ENCODE measurements at places on chromosomes 16 and 17. TPM values are rescaled to one million over a fixed set of nuclear protein-coding genes. Genes with fewer than 3 reads are reported as not detected.

Gene MKS1
- total RNA-seq = 13.8 TPM

Gene CMTM2
- not detected for total RNA-seq

Gene HSF5
- total RNA-seq = 0.07 TPM

Gene CACNA1H
- 2.1 TPM for total RNA-seq

Gene P2RX5
- 1.5 TPM for total RNA-seq

Gene SLFN12L
- 1.0 TPM for total RNA-seq

Gene FOXN1
- not detected for total RNA-seq

Gene GHDC
- 23.0 TPM for total RNA-seq

Gene MT3
- 3.6 TPM for total RNA-seq

Gene TUBB3
- 8.0 TPM for total RNA-seq

Gene TP53TG3F
- total RNA-seq = not detected

GRCh38 chr16:56609463-56609921 is 1.1 kb downstream of the MT2A start:
- no peaks in the 10 kb centered on the region for H3K27me3 ChIP-seq
- H3K36me3 ChIP-seq = no peaks in the 10 kb centered on the region
- peak overlapping the region; percentile 54 for H3K4me3 ChIP-seq
- H3K27ac ChIP-seq = peak overlapping the region; percentile 88
- peak; percentile 92 for DNase-seq
- peaks cover 11% of the 10 kb centered on the region for H3K4me1 ChIP-seq

DNA sequence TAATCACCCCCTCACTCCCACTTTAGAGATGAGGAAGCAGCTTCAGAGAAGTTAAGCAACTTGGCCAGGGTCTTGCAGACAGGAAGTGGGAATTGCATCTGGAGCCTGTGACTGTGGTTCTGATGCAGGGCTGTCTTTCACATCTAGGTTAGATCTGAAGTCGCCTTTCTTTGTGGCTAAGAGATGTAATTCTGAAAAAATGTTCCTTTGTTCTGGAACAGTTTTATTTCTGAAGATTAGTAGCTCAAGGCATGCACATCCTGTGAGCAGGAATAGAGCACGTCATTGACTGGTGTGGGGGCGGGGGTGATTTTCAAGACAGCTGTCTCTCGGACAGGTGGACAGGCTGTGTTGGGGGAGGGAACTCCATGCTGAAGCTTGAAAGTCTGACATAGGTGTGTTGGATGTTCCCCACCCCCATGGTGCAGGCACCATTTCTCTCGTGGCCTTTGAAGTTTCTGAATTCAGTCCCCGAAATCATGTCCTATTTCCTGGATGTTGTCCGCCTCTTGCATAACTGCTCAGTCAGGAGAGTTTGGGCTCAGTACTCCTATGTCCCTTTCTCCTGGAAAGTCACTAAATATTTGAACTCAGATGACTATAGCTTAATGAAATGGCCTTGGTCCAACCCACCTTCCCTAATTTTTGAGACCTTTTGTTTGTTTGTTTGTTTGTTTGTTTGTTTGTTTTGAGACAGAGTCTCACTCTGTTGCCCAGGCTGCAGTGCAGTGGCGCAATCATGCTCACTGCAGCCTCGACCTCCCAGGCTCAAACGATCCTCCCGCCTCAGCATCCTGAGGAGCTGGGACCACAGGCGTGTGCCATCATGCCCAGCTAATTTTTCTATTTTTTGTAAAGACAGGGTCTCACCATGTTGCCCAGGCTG is 21.0 kb upstream of the HERPUD1 start:
- no peaks in the 10 kb centered on the region for H3K4me1 ChIP-seq
- no peak overlapping the region for H3K27ac ChIP-seq
- no peaks in the 10 kb centered on the region for H3K27me3 ChIP-seq

- no peak for DNase-seq
- H3K4me3 ChIP-seq = no peak overlapping the region
- H3K4me1 ChIP-seq = no peaks in the 10 kb centered on the region
- no peak overlapping the region for H3K27ac ChIP-seq
- no peaks in the 10 kb centered on the region for H3K27me3 ChIP-seq
These were observed 38.4 kb upstream of the FOXF1 start for GRCh38 chr16:86471896-86472295.

DNA sequence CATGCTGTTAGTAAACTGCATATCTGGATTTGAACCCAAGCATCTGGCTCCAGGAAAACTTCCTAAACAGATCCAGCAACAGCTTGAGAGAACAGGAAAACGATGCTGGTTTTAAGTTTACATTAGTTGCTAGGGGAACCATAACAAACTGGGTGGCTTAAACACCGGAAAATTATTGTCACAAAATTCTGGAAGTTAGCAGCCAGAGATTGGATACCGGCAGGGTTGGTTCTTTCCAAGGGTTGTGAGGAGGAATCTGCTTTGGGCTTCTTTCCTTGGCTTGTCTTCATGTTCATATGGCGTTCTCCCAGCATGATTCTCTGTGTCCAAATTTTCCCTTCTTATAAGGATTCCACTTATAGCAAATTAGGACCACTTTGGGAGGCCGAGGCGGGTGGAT is 276.9 kb upstream of the TOM1L1 start:
- no peaks in the 10 kb centered on the region for H3K27me3 ChIP-seq
- H3K4me1 ChIP-seq = no peaks in the 10 kb centered on the region
- no peak overlapping the region for H3K4me3 ChIP-seq
- no peak for DNase-seq

- no peak overlapping the region for H3K27ac ChIP-seq
- no peaks in the 10 kb centered on the region for H3K27me3 ChIP-seq
- H3K4me3 ChIP-seq = no peak overlapping the region
- no peaks in the 10 kb centered on the region for H3K36me3 ChIP-seq
- no peaks in the 10 kb centered on the region for H3K4me1 ChIP-seq
These were observed 65.0 kb downstream of the CEP95 start for GRCh38 chr17:64571746-64572145.

- no peaks in the 10 kb centered on the region for H3K27me3 ChIP-seq
- no peak for DNase-seq
- H3K27ac ChIP-seq = no peak overlapping the region
- H3K4me1 ChIP-seq = no peaks in the 10 kb centered on the region
- no peak overlapping the region for H3K4me3 ChIP-seq
These were observed 11.1 kb downstream of the PTRH2 start for GRCh38 chr17:59695945-59696681.

- peak; percentile 78 for DNase-seq
- H3K36me3 ChIP-seq = no peaks in the 10 kb centered on the region
- H3K27me3 ChIP-seq = no peaks in the 10 kb centered on the region
- no peak overlapping the region for H3K27ac ChIP-seq
- H3K4me1 ChIP-seq = no peaks in the 10 kb centered on the region
- peak overlapping the region; percentile 56 for H3K4me3 ChIP-seq
These were observed 741 bp downstream of the PLK1 start for GRCh38 chr16:23679274-23679985.

GRCh38 chr17:10879190-10879836 is 41.4 kb upstream of the PIRT start:
- H3K4me3 ChIP-seq = no peak overlapping the region
- H3K27me3 ChIP-seq = no peaks in the 10 kb centered on the region
- H3K27ac ChIP-seq = no peak overlapping the region
- no peaks in the 10 kb centered on the region for H3K36me3 ChIP-seq
- no peaks in the 10 kb centered on the region for H3K4me1 ChIP-seq
- DNase-seq = peak; percentile 45

DNA sequence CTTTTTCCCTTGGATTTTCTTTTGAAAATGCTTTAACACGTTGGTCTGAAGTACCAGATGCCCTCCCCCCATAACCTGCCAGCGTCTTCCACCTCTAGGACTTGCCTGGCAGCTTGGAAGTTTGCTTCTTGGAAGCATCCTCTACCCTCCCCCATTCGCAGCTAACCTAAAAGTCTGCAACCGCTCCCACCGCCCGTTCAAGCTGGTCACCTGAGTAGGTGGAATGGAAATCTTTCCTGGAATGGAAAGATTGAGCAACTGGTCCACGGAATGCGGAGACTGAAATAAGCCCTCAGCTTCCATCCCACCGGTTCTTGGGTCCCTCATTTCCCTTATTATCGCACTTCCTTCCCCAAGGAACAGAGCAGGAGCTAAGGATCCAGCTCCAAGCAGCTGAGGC is 31.4 kb downstream of the HS3ST3B1 start:
- no peaks in the 10 kb centered on the region for H3K4me1 ChIP-seq
- H3K36me3 ChIP-seq = no peaks in the 10 kb centered on the region
- no peak for DNase-seq
- H3K27me3 ChIP-seq = no peaks in the 10 kb centered on the region
- H3K4me3 ChIP-seq = no peak overlapping the region

DNA sequence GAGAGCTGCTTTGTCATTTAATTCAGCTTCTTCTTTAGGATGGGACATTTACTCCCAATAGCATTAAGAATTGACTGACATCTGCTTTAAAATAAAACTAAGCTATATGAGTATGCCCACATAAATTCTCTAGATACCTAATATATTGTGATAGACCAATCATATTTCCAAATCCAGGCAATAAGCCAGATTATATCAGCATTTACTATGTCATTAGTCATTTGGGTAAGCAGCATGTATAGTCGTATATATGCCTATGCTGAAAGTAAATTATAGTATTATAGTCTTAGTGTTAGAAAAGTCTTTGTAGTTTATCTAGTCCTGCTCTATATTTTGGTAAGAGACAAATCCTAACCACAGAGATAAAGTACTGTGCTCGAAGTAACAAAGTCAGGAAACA is 958.1 kb downstream of the KCNJ2 start:
- no peaks in the 10 kb centered on the region for H3K36me3 ChIP-seq
- DNase-seq = no peak
- H3K27ac ChIP-seq = no peak overlapping the region
- no peak overlapping the region for H3K4me3 ChIP-seq

- no peak overlapping the region for H3K27ac ChIP-seq
- H3K27me3 ChIP-seq = no peaks in the 10 kb centered on the region
- H3K4me1 ChIP-seq = no peaks in the 10 kb centered on the region
- H3K36me3 ChIP-seq = no peaks in the 10 kb centered on the region
- H3K4me3 ChIP-seq = no peak overlapping the region
These were observed 182.3 kb downstream of the AATF start for GRCh38 chr17:37130984-37131446.

- no peaks in the 10 kb centered on the region for H3K4me1 ChIP-seq
- no peak for DNase-seq
- no peak overlapping the region for H3K27ac ChIP-seq
- no peak overlapping the region for H3K4me3 ChIP-seq
- H3K27me3 ChIP-seq = no peaks in the 10 kb centered on the region
These were observed 72.2 kb upstream of the GNAO1 start for GRCh38 chr16:56119133-56119532.

DNA sequence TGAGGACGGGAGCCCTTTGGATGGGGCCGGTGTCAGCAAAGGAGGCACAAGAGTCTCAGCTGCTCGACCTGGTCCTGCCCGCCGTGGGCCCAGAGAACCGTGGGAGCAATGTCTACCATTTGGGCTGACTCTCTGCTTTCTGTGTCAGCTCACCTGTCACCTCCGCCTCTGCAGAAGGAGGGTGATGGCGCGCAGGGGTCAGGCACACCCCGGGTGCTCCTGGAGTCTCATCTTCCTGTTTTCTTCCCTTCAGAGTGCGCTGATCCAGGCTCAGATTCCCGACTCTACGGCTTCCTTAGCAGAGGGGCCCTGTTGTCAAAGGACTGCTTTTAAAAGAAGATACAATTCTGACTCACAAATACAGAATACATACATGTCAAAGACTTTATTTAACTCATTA is 167.1 kb downstream of the BANP start:
- no peaks in the 10 kb centered on the region for H3K27me3 ChIP-seq
- no peaks in the 10 kb centered on the region for H3K36me3 ChIP-seq
- no peak overlapping the region for H3K4me3 ChIP-seq
- no peaks in the 10 kb centered on the region for H3K4me1 ChIP-seq
- no peak for DNase-seq

GRCh38 chr17:57746221-57746620 is 1.1 kb upstream of the CCDC182 start:
- no peak for DNase-seq
- no peaks in the 10 kb centered on the region for H3K36me3 ChIP-seq
- no peak overlapping the region for H3K27ac ChIP-seq
- no peaks in the 10 kb centered on the region for H3K27me3 ChIP-seq
- H3K4me3 ChIP-seq = no peak overlapping the region
- H3K4me1 ChIP-seq = no peaks in the 10 kb centered on the region

- peaks cover 45% of the 10 kb centered on the region for H3K4me1 ChIP-seq
- H3K36me3 ChIP-seq = no peaks in the 10 kb centered on the region
- peaks cover 43% of the 10 kb centered on the region for H3K27me3 ChIP-seq
- peak within 1 kb of the TSS; percentile 59 for H3K4me3 ChIP-seq
These were observed at the start of gene CBX4 for GRCh38 chr17:79839356-79840268. Gene CBX4 (minus strand): TSS chr17:79839440. CDS start chr17:79839251, 189 bp downstream.

DNA sequence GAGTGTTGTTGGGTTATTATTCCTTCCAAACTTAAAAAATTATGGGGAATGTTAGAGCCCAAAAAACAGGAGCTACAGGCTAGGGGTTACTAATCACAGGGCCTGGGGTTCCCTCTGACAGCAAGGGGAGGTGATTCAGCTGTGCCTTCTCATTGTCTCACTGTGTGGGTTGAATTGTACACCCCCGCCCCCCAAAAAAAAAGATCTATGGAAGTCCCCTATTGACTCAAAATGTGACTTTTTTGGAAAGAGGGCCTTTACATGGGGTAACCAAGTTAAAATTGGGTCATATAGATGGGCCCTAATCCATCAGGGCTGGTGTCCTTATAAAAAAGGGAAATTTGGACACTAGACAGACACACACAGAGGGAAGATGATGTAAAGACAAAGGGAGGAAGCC is 190.2 kb downstream of the SOX9 start:
- no peaks in the 10 kb centered on the region for H3K27me3 ChIP-seq
- H3K4me3 ChIP-seq = no peak overlapping the region
- no peaks in the 10 kb centered on the region for H3K4me1 ChIP-seq
- DNase-seq = no peak

- no peak overlapping the region for H3K27ac ChIP-seq
- H3K4me1 ChIP-seq = no peaks in the 10 kb centered on the region
- no peaks in the 10 kb centered on the region for H3K36me3 ChIP-seq
- no peak overlapping the region for H3K4me3 ChIP-seq
- H3K27me3 ChIP-seq = peaks cover 30% of the 10 kb centered on the region
- no peak for DNase-seq
These were observed 10.4 kb upstream of the HOXB13 start for GRCh38 chr17:48738803-48739526.

- no peaks in the 10 kb centered on the region for H3K36me3 ChIP-seq
- no peaks in the 10 kb centered on the region for H3K4me1 ChIP-seq
- H3K27ac ChIP-seq = no peak overlapping the region
- no peaks in the 10 kb centered on the region for H3K27me3 ChIP-seq
- no peak for DNase-seq
These were observed 132.9 kb upstream of the CACNG3 start for GRCh38 chr16:24123275-24123674.
